ENCODE measurements at places on chromosomes 1 and 21. TPM values are rescaled to one million over a fixed set of nuclear protein-coding genes. Genes with fewer than 3 reads are reported as not detected.

DNA sequence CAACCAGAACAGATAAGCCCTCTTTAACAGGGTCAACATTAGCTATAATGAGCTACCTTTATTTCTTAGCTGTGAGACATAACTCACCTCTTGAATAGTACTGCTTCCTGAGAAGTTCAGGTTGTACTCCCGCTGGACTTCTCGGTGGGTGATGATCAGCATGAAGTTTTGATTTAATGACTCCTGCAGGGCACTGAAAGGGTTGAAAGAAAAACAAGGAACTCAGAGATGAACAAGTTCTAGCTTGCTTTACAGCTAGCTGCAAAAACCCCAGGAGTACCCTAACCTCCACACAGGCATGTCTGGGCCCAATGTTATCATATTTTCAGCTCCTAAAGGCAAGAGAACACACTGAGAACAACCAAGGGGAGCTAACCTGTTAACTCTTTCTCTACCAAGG, 254.4 kb downstream of the FAF1 start:
- no peak for DNase-seq
- H3K27ac ChIP-seq = no peak overlapping the region
- H3K4me1 ChIP-seq = no peaks in the 10 kb centered on the region
- no peak overlapping the region for H3K4me3 ChIP-seq
- H3K36me3 ChIP-seq = no peaks in the 10 kb centered on the region

- DNase-seq = no peak
- no peaks in the 10 kb centered on the region for H3K27me3 ChIP-seq
- no peak overlapping the region for H3K27ac ChIP-seq
These were observed 44.1 kb downstream of the CD247 start for GRCh38 chr1:167474191-167474641.

DNA sequence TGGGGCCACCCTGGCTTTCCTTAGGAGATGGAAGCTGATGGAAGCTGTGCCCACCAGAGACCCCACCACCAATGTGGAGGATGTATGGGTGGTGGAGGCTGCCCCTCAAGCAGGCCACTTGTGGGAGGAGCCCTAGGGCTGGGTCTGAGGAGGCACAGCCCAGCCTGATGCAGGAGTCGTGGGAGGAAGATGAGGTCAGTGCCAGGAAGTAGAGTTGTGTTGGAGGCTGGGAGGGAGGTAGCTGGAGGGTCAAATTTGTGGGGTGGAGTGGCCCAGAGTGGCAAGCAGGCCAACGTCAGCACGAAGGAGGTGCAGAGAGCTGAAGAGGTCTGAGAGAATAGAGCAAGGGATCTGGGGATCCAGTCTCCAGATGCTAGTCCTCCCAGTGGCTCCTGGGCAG, 119.0 kb upstream of the USP24 start:
- H3K4me3 ChIP-seq = no peak overlapping the region
- DNase-seq = no peak
- H3K4me1 ChIP-seq = no peaks in the 10 kb centered on the region
- H3K27ac ChIP-seq = no peak overlapping the region

DNA sequence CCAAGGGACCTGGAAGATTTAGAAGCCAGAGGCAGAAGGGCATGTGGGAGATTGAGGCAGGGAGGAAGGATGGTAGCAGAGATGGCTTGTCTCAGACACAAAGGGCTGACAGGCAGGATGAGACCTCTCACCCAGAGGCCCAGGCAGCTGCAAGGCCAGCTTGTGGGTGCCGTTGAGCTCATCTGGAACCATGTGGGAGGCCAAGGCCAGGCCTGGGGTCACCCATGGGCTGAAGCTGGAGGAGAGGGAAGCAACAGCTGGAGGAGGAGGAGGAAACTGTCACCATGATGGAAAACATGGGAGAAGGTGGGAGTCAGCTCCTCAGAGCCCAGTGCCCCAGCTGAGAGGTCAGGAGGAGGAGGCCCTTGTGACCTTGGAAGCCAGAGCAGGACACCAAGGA, 6.4 kb downstream of the CRABP2 start:
- H3K4me3 ChIP-seq = no peak overlapping the region
- H3K4me1 ChIP-seq = no peaks in the 10 kb centered on the region
- no peaks in the 10 kb centered on the region for H3K36me3 ChIP-seq

RBP7 gene
- total RNA-seq = 33.9 TPM
